ENCODE measurements at places on chromosomes 1 and 21.

DNA sequence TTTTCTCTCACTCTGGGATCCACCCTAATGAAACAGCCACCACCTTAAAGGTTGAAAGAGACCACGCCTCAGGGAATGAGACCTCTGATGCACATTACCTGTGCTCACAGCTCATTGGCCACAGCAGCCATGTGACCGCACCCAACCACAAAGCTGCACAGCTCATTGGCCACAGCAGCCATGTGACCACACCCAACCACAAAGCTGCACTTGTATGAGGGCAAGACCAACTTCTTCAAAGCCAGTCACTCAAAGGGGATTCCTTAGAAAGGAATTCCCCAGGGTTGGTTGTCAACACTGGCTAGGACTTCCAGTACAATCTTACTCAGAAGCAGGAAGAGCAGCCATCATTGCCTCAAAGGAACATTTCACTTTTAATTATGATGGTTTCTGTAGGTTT is 43.6 kb upstream of the PDE9A start:
- no peak for DNase-seq

GRCh38 chr1:231553320-231553719 is 24.9 kb downstream of the TSNAX start:
- no peak for DNase-seq

DNA sequence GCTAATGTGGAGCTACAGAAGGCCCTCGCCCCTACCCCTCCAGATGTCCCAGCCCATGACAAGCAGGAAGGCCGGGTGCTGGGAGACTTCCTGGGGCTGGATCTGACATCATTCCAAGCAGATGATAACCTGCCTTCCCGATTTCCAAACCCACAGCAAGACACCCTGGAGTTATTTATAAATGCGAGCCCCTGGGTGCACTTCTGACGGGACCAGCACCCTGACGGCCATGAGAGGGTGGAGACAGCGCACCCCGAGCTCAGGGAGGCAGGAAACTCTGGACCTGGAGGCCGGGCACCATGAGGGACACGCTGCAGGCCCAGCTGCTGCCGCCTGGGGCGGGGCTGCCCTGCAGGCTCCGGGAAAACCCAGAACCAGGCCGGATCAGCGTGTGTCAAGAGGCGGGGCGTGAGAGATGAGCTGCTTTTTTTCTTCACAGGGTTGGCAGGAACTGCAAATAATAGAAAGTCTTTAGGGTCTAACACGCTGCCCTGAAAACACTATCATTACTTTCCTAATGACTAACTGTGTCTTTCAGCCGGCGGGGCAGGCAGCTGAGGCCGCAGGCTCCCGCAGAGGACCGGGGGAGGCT is 2.5 kb upstream of the PCBP3 start:
- DNase-seq, result no peak

- DNase-seq, result no peak
These were observed 2.6 kb downstream of the FCRL3 start for GRCh38 chr1:157697781-157698569.

DNA sequence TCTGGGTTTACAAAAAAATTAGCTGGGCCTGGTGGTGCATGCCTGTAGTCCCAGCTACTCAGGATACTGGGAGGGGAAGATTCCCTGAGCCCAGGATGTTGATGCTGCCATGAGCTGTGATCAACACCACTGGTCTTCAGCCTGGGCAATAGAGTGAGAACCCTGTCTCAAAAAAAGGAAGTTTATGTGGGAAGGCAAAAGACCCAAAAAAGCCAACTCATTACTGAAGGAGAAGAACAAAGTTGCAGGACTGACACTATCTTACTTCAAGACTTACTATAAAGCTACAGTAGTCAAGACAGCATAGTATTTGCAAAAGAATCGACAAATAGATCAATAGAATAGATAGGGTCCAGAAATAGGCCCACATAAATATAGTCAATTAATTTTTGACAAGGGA is 9.2 kb upstream of the PTGS2 start:
- no peak for DNase-seq

- DNase-seq, result no peak
These were observed 157.8 kb downstream of the ATG4C start for GRCh38 chr1:62941780-62942179.

DNA sequence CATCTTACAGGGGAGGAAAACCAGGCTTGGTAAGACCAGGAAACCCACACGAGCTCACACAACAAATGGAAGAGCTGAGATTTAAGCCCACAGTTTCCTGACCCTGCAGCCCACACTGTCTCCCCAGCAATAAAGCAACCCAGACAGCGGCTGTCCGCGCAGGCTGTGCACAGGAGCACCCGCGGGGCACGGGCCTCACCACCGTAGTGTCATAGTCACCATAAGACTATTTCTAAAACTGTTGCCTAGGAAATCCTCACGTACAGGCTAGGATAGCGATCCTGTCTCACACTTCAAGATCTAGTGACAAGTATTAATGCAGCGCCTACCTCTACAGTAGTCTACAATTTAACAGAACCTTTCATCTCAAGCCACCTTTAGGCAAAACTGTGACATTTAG is 54.0 kb upstream of the SYT6 start:
- DNase-seq, result no peak

DNA sequence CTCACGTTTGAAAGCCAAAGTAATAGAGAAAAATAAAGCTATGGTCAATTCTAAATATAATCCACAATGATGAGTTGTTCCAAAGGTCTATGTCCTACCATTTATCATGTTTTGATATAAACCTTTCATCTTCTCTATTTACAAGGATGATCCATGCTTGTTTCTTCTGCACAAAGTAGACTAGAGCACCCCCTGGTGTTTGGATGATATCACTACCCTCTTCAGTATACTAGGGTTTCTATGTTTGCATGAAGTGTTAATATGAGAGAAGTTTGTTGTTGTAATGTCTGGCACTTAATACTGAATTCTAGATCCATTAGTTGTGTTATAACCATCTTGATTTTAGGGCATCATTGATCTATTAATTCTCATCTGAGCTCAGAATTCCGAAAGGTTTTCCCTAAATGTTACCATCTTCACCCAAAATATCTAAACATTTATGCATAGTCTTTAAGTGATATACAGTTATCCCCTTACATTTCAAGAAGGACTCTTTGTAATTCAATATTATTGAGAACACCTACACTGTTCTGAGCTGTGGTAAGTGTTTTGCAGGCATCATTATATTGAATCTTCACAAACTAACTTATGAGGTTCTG is 21.1 kb downstream of the CLDN8 start:
- DNase-seq, result no peak

GRCh38 chr1:243575070-243575469 is 275.0 kb downstream of the AKT3 start:
- no peak for DNase-seq

DNA sequence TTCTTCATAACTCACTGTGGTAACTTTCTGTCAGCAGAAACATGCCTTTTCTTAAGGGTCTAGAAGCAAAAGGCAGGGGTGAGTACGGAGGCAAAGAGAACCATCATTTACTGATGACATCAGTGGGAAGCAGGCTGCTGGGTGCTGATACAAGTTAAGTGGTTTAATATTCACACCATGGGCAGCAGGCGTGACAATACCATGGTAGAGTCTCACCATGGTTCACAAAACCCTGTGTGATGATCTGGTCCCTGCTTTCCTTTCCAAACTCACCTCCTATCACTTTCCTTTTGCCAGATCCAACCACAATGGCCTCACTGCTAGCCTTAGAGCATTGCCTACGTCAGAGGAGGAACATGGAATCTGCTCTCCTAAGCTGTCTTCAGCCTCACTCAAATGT is 8.7 kb downstream of the MAB21L3 start:
- DNase-seq, result no peak
